ENCODE measurements at places on chromosomes 11 and 22. TPM values are rescaled to one million over a fixed set of nuclear protein-coding genes. Genes with fewer than 3 reads are reported as not detected.

DNA sequence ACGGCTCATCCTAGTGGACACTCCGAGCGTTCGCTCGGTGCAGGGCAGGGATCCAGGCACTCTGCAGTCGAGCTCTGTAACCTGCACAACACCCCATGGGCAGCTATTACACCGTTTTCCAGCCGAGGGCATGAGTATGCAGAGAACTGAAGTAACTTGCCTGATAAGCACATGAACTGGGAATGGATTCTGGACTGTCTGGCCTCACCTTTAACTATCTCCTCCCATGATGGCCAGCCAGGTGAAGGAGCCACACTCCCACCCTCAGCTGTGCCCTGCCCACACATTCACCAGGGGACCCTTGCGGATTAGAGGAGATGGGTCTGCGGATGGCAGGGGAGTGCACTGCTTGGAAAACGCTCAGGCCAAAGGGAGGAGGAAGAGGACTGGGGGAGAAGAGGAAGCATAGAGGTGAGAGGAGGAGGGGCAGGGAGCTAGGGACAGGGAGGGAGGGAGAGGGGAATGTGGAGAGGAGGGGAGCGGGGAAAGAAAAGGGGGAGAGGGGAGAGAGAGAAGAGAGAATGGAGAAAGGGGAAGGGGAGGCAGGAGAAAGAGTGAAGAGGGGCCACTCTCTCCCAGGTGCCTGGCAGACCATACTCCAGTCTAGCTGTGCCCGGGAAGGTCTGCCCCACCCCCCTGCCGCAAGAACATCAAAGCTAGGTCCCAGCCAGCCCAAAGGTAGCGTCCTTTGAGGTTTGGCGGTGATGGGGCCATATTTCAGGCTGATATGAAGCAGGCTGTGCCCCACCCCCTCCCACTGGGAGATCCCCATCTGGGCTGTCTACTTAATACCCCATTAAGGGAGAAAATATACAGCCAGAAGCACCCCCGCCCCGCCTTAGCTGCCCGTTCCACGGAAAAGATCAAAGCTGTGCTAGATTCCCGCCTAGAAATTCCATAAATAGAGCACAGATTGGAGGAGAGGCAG is 33.2 kb upstream of the TCF20 start:
- H3K36me3 ChIP-seq = no peaks in the 10 kb centered on the region
- peaks cover 13% of the 10 kb centered on the region for H3K27me3 ChIP-seq
- peak overlapping the region; percentile 59 for H3K4me3 ChIP-seq

Gene TBX1
- 0.23 TPM for total RNA-seq

Gene VSIG10L2
- not detected for total RNA-seq

DNA sequence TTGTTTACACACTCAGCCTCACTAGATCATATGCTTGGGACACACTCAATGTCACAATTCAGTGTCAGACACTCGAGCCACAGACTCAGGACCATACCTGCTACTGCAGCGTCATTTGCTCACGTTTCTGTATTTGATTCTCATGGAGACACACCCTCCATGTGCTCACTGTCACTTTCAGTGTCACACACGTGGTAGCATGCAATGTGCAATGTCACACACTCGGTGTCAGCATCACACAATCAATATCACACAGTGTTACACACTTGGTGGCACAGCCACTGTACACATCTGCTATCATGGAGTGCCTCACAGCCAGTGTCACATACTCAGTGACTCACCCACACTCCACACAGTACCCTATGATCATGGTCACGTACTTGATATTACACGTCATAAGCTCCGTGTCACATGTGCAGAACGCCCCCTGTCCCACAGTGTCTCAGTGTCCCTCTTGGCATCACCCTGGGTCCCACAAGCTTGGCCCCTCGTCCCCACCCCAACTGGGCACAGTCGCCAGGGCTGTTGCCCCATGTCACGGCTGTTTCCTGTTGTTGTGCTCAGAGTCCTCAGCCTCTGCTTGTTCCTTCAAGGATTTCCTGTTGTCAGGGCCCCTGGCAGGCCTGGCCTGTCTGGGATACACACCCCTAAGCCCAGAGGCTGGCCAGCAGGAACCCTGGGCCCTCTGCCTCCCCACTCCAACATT is 49.6 kb downstream of the PDE2A start:
- H3K4me1 ChIP-seq = no peaks in the 10 kb centered on the region
- no peak overlapping the region for H3K27ac ChIP-seq
- H3K36me3 ChIP-seq = no peaks in the 10 kb centered on the region

DNA sequence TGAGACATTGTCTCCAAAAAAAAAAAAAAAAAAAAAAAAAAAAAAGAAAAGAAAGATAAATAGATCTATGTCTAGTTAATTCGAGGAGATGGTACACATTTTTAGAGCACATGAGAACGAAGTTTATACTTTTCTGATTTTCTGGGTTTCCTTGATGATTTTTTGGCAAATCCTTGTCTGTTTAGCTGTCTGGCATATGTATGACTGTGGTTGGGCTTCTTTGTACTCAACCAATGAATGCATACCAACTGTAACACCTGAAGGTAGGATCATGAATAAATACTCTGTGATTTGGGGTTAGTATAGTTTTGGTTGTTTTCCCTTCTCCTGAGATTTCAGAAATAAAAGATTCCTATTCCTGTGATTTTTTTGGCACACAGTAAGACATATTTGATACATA is 63.1 kb downstream of the ARHGEF12 start:
- DNase-seq = no peak
- H3K36me3 ChIP-seq = no peaks in the 10 kb centered on the region
- peaks cover 46% of the 10 kb centered on the region for H3K4me1 ChIP-seq
- H3K4me3 ChIP-seq = no peak overlapping the region
- no peak overlapping the region for H3K27ac ChIP-seq

GRCh38 chr11:16690086-16690485 is 48.4 kb upstream of the C11orf58 start:
- DNase-seq = no peak
- no peaks in the 10 kb centered on the region for H3K27me3 ChIP-seq
- H3K36me3 ChIP-seq = no peaks in the 10 kb centered on the region
- H3K27ac ChIP-seq = no peak overlapping the region
- H3K4me1 ChIP-seq = peaks cover 4% of the 10 kb centered on the region
- H3K4me3 ChIP-seq = no peak overlapping the region

DNA sequence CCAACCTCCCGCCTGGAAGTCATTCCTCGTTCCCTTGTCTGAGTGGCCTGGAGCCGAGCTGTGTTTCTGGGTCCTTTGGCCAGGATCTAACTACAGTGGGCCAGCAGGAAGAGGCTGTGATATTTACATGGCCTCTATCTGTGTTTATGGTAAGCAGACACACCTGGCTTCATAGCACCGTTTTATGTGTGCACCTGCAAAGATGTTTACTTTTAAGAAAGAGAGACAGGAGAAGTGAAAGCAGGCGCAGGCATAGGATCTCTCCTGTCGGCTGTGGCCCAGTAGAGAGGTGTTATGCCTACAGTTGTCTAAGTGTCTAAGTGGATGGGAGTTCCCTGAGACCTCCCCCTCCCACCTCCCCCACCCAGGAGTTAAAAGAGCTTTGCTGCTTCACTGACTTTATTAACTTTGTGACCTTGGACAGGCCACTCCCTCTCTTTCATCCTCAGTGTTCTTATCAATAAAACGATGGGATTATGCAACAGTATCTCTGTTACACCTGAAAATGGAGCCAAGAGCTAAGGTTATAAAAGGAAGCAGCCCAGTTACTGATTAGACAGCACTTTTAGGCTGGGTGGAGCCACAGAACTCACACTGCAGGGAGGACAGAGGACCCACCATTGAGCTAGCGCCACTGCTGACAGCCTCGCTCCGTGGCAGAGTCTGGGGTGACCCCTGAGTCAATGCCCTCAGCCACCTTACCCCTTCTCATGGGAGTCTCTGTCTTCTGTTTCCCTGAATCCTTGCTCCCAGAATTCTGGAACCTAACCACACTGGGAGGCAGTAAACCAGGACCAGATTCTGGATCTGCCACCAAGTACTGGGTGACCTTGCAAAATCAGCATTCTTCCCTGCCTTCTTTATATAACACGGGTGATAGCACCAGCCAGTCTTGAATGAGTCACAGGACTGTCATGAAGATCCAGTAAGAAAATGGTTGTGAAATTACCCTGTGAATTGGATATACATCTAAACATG is 22.0 kb downstream of the ST14 start:
- no peaks in the 10 kb centered on the region for H3K27me3 ChIP-seq

GRCh38 chr11:30543066-30543465 is 43.1 kb downstream of the MPPED2 start:
- no peak for DNase-seq
- peaks cover 43% of the 10 kb centered on the region for H3K4me1 ChIP-seq

GRCh38 chr22:28952857-28953256 is 69.5 kb downstream of the ZNRF3 start:
- H3K4me1 ChIP-seq = peaks cover 32% of the 10 kb centered on the region
- H3K4me3 ChIP-seq = no peak overlapping the region
- H3K27ac ChIP-seq = peak overlapping the region; percentile 45
- H3K36me3 ChIP-seq = no peaks in the 10 kb centered on the region
- DNase-seq = no peak
- no peaks in the 10 kb centered on the region for H3K27me3 ChIP-seq

DNA sequence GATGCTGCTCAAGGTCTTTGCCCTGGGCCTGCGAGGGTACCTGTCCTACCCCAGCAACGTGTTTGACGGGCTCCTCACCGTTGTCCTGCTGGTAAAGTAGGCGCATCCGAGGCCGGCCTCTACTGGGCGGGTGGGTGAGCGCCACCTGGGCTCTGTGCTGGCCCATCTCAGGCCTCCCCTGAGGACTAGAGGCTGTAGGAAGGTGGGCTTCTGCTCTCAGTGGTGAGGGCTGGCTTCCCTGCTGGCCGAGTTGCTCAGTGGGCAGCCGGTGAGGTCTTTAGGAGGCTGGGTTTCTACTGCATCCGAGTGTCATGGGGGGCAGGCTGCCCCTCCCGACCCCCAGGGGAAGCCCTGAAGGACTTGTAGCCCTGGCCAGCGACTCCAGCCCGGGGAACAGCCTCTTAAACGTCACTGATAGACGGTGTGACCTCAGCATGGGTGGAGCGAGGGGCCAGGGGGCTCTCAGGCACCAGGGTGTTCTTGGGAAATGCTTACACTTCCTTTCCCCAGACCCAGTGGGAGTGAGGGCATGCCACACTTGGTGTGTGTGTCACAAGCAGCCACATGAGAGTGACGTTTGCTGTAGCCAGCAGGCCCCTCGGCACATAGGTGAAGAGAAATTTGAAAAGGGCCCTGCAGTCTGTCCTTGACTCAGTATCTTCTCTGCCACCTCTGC is 30.3 kb downstream of the TPCN2 start:
- no peaks in the 10 kb centered on the region for H3K4me1 ChIP-seq
- no peaks in the 10 kb centered on the region for H3K27me3 ChIP-seq
- H3K36me3 ChIP-seq = no peaks in the 10 kb centered on the region
- H3K27ac ChIP-seq = no peak overlapping the region
- no peak for DNase-seq

DNA sequence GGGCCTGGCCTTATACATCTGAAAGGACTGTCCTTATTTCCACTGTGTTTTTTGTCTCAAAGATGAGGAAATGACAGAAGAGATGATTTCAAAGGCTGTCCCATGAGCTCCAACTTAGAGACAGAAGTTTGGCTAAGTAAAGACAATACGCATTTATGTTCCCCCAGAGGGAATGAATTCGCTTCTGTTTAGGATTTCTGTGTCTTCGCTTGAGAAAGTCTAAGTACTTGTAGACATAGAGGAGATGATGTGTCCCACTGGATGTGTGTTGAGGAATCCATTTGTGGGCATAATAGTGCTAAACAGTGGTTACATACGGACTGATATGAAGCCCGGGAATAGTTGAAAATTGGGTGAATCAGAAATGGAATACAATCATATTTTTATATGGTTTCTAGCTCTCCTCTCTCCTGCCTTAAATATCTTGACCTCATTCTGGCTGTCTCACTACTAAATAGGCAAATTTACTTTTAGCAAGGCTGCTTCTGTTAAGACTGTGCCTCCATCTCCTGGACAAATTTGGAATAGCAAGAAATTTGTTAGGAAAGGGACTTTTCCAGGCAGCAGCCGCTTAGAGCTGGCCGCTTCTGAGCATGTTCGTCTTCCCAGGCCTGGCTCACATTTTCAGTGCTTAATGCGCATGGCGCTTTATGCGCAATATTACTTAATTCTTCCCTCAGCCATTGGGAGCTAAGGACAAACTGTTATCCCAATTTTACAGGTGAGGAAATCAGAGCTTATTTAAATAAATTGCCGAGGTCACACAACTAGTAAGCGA is 1.9 kb upstream of the PEX26 start:
- H3K4me3 ChIP-seq = no peak overlapping the region
- H3K4me1 ChIP-seq = peaks cover 12% of the 10 kb centered on the region
- H3K36me3 ChIP-seq = peaks cover 14% of the 10 kb centered on the region
- no peak overlapping the region for H3K27ac ChIP-seq

GRCh38 chr11:75249704-75250103 is 9.1 kb downstream of the TPBGL start:
- H3K27me3 ChIP-seq = peaks cover 7% of the 10 kb centered on the region
- no peak overlapping the region for H3K27ac ChIP-seq
- no peak overlapping the region for H3K4me3 ChIP-seq

DNA sequence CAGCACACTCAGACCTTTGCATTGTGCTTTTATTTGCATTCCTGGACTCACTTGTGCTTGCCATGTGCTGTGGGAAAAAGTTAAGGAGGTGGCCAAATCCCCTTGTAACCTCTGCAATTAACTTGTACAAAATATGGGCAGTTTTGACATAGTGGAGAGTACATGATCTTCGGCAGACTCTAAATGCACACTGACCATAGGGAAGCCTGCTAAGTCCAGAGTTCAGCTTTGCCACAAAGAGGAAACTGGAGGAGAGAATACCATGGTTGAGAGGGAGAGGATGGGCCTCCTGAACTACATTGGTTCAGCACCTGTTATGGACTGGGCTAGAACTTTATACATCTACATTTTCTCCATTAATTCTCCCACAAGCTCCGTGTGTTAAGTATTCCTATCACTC is 37.6 kb upstream of the CEP295 start:
- no peak for DNase-seq
- H3K4me1 ChIP-seq = peaks cover 7% of the 10 kb centered on the region
- H3K27ac ChIP-seq = no peak overlapping the region
- no peaks in the 10 kb centered on the region for H3K36me3 ChIP-seq
- no peaks in the 10 kb centered on the region for H3K27me3 ChIP-seq

Gene ALG9
- total RNA-seq = 20.2 TPM

DNA sequence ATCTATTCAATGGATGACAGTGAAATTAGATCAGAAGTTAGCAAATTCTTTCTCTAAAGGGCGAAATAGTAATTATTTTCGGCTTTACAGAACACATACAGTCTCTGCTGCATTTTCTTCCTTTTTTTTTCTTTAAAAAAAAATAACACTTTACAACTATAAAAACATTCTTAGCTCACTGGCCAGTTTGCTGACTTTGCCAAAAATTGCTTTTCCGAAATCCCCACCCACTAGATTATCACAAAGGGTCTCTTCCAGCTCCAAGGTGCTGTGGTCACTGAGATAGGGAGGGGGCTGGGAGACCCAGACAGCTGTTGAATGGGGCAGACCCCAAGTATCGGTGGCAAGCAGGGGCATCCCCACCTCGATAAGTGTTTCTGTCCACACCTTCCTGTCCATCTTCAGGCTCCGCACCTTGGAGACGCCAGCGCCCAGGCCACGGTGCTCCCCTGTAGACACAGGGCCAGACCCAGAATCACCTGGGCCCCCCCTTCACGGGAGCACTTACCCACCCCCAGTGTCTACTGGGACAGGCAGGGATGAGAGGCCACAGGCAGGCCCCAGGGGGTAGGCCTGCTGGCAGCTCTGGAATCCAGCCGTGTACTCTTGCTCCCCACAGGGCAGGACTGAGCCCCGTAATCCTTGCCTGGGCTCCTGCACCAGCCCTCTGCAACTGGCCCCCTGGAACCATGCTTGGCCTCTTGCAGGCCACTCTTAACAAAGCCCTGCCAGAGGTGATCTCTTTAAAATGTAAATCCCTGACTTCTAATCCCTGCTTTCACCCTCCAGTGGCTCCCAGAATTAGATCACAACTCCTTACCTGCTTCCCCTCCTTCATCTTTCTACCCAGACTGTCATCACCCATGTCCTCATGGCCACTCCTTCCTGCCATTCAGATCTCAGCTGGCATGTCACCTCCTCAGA is 31.5 kb upstream of the PDE2A start:
- H3K36me3 ChIP-seq = no peaks in the 10 kb centered on the region
- no peak overlapping the region for H3K4me3 ChIP-seq
- H3K4me1 ChIP-seq = peaks cover 25% of the 10 kb centered on the region
